ENCODE measurements at places on chromosomes 12 and 14.

DNA sequence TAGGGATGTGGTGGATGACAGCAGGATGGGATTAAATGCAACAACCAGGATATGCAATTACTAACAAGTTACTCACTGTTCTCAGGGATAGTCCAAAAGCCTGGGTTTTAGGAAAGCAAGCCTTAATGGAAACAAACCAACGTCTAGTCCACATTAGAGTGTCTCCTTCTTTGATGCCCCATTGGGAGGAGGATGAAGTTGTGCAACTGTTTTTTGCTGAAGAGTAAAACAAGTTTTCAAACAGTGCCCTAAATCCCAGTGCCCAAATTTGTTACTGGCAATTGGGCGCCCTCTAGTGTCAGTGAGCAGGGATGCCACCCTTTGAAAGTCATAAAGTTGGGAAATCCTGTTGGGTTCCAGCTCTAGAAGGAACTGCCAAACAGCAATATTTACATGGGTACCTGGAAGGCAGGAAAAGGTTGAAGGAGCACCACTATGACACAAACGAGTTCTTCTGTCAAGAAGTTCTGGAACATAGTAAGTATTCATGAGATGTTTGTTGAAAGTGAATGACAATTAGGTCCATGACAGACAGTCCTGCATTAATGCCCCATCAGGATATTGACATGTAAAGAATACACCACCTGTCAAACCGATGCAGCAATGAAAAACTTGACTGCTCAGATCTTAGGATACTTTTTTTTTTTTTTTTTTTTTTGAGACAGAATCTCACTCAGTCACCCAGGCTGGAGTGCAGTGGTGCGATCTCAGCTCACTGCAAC, 11.1 kb upstream of the DPF3 start:
- no peak for DNase-seq

DNA sequence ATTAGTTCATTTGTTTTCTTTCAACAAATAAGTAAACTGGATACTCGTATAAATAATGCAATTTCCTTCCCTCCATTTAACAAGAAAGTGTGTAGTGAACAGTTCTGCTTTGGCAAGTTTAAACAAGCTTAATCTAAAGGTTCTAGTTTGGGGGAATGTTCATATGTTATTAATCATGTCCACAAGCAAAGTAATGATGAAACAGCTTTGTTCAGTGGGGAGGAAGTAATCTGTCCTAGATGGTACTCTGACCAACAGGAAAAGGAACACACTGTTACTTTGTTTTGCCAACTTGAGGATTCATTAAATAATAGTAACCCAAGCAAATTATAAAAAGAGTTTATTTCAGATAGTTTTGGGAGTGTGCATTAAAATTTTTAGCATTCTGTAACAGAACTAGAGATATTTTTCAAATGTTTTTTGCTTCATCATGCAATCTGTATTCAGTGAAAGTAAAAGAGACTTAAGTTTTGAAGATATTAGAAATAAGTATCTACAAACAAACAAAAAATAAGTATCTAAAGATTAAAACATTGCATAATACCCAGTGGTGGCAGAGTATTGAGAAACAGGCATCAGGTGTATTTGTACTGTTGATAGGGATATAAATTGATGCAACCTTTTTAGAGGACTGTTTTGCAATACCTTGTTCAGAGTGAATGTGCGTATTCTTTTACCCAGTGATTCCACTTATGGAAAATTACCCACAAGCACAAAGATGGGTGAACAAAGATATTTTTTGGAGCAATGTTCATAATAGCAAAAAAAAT, 61.1 kb downstream of the RAB35 start:
- DNase-seq, result no peak

- DNase-seq, result peak; percentile 85
These were observed 12.2 kb downstream of the TEDC1 start for GRCh38 chr14:105503296-105503640.

- DNase-seq, result no peak
These were observed 20.3 kb upstream of the PPP4R4 start for GRCh38 chr14:94153750-94154342.

GRCh38 chr12:72135021-72135301, 137.2 kb upstream of the TRHDE start:
- no peak for DNase-seq

GRCh38 chr12:59234391-59234790, 314.1 kb upstream of the LRIG3 start:
- DNase-seq, result no peak

- DNase-seq, result no peak
These were observed 19.3 kb downstream of the BRF1 start for GRCh38 chr14:105281371-105282097.
